GM12891 (cell line): ENCODE measurements at places on chromosomes 3 and 15.

- DNase-seq, result no peak
Measured at GRCh38 chr15:62672268-62672667, 370.3 kb upstream of the TPM1 start.

GRCh38 chr3:189739378-189739777, 108.2 kb downstream of the TP63 start:
- no peak for DNase-seq

GRCh38 chr3:4546346-4547178, 53.4 kb downstream of the ITPR1 start:
- no peak for DNase-seq

- DNase-seq, result no peak
Measured at GRCh38 chr15:89363133-89363532, 28.5 kb upstream of the POLG start.

- DNase-seq, result no peak
Measured at GRCh38 chr3:149378478-149379309, 1.2 kb upstream of the TM4SF1 start.

- no peak for DNase-seq
Measured at GRCh38 chr3:175179055-175179454, 319.9 kb downstream of the NAALADL2 start.

DNA sequence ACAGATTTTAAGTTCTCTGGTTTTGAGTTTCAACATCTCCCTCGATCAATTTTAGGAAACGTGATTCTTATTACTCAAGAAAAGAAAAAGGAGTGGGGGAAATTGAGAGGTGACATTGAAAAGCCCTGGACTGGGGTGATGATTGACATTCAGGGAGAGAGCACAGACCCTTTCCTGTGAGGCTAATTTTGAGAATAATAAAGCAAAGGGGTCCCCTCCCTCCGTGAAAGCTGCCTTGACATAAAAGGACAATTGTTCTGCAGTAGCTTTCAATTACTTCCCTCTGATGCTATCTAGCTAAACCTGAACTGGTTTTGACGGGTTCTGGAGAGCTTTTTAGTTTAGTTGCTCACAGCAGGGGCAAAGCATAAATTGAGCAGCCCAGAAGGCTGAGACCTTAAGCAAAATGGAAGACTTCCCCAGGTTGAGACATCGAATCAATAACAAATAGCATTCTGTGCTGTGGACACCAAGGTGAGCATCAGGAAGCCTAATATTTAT, 14.4 kb upstream of the CMTM8 start:
- no peak for DNase-seq

GRCh38 chr3:178767581-178767980, 231.3 kb downstream of the KCNMB2 start:
- no peak for DNase-seq
